Breast epithelium (tissue), 4 donors: ENCODE measurements at places on chromosomes 3 and 15. TPM values are rescaled to one million over a fixed set of nuclear protein-coding genes. Genes with fewer than 3 reads are reported as not detected.

- no peaks in the 10 kb centered on the region for H3K27me3 ChIP-seq
- no peaks in the 10 kb centered on the region for H3K4me1 ChIP-seq
- no peak for DNase-seq
Measured at GRCh38 chr3:98691897-98692296, 71.2 kb upstream of the ST3GAL6 start.

DNA sequence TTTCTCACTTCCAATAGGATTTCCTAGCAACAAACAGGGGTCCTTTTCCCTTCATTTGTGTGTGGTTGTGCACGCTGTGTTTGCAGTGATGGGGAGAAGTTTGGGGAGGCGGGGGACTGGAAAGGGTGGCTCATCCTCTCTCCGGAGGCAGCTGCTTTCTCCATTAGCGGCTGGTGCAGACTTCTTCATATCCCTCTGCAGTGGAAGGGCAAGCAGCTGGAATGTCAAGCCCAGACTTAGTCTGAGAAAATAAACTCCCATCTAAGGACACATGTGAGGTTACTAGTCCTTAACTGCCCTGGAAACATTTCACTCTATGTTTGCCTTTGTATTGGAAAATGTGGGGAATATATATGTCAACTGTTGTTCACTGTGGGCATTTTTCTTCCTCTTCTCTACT is 467.0 kb upstream of the RASGRP1 start:
- H3K36me3 ChIP-seq, result no peaks in the 10 kb centered on the region
- no peak for DNase-seq
- H3K27ac ChIP-seq, result no peak overlapping the region
- H3K4me3 ChIP-seq, result no peak overlapping the region

GRCh38 chr15:29668120-29668602 is 154.1 kb downstream of the TJP1 start:
- H3K27ac ChIP-seq, result no peak overlapping the region
- no peaks in the 10 kb centered on the region for H3K27me3 ChIP-seq
- H3K4me1 ChIP-seq, result no peaks in the 10 kb centered on the region

DNA sequence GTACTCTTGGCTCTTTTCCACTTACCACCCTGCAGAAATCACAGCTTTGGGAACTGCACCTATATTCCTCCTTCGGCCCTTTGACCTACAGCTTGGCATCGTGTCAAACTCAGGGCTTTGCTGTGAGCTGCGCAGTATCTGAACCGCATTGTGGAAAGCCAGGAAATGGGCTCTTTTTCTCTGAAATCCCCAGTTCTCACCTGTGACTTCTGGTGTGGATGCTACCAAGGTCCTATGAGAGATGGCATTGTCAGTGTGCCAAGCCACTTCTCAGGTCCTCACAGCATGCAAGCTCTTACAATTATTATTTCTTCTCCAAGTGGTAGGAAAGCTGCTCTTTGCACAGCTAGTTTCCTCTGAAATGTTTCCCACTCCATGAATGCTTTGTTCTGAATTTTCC is 450.6 kb upstream of the TBL1XR1 start:
- no peaks in the 10 kb centered on the region for H3K4me1 ChIP-seq
- no peak overlapping the region for H3K4me3 ChIP-seq
- no peaks in the 10 kb centered on the region for H3K36me3 ChIP-seq

KIF23 gene
- total RNA-seq, result 1.6 TPM

- no peaks in the 10 kb centered on the region for H3K36me3 ChIP-seq
- H3K27me3 ChIP-seq, result no peaks in the 10 kb centered on the region
- no peak overlapping the region for H3K4me3 ChIP-seq
- no peaks in the 10 kb centered on the region for H3K4me1 ChIP-seq
Measured at GRCh38 chr3:5445676-5446201, 258.2 kb downstream of the EDEM1 start.

DNA sequence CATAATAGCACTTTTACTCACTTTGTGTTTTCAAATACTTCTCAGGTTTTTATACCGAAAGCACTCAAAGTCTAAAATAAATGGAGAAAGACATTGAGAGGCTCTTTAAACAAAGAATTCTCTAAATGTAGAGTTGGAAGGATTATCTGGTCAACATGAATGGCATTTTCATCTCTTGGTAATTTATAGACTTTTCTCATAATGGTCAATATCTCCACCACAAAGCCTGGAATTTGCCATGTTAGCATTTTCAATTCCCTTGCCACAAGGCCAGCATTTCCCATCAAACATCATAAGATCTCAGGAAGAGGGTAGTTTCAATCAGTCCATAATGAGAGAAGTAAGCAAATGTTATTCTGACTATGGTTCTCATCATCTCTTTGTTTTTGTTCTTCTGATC is 293.0 kb downstream of the CADM2 start:
- no peaks in the 10 kb centered on the region for H3K36me3 ChIP-seq
- no peaks in the 10 kb centered on the region for H3K4me1 ChIP-seq
- no peak overlapping the region for H3K4me3 ChIP-seq
- H3K27me3 ChIP-seq, result no peaks in the 10 kb centered on the region
- no peak for DNase-seq

MED12L gene
- 1.6 TPM for total RNA-seq

GRCh38 chr3:67489816-67490215 is 164.6 kb downstream of the SUCLG2 start:
- H3K27me3 ChIP-seq, result no peaks in the 10 kb centered on the region
- H3K4me3 ChIP-seq, result no peak overlapping the region
- no peak overlapping the region for H3K27ac ChIP-seq
- H3K4me1 ChIP-seq, result no peaks in the 10 kb centered on the region
- DNase-seq, result no peak

TMEM108 gene
- total RNA-seq, result 0.44 TPM

DNA sequence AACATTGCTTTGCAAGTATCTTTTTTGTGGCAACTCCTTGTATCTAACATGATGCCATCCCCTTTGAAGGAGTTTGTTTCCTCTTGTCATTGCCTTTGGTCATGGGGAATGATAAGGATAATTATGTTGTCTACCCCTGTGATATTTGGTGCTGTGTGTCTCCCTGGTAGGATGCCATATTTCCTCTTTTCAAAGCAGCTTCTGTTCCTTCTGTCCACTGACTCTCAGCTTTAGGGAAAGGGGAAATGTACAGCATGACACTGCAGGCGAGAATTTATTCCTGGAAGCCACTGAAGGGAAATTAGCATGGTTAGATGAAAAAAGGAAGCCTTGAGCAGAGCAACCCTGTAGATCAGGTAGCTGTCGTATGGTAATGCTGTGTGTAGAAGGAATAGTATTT is 576.7 kb downstream of the CADM2 start:
- no peak for DNase-seq
- no peaks in the 10 kb centered on the region for H3K27me3 ChIP-seq
- no peaks in the 10 kb centered on the region for H3K4me1 ChIP-seq

- H3K4me3 ChIP-seq, result no peak overlapping the region
- H3K27me3 ChIP-seq, result no peaks in the 10 kb centered on the region
- no peaks in the 10 kb centered on the region for H3K36me3 ChIP-seq
- no peak overlapping the region for H3K27ac ChIP-seq
Measured at GRCh38 chr3:30524357-30525040, 81.9 kb upstream of the TGFBR2 start.

GRCh38 chr3:74410276-74410941 is 204.1 kb downstream of the CNTN3 start:
- H3K27ac ChIP-seq, result no peak overlapping the region
- no peak for DNase-seq
- H3K4me3 ChIP-seq, result no peak overlapping the region
- H3K27me3 ChIP-seq, result no peaks in the 10 kb centered on the region
- no peaks in the 10 kb centered on the region for H3K4me1 ChIP-seq

DNA sequence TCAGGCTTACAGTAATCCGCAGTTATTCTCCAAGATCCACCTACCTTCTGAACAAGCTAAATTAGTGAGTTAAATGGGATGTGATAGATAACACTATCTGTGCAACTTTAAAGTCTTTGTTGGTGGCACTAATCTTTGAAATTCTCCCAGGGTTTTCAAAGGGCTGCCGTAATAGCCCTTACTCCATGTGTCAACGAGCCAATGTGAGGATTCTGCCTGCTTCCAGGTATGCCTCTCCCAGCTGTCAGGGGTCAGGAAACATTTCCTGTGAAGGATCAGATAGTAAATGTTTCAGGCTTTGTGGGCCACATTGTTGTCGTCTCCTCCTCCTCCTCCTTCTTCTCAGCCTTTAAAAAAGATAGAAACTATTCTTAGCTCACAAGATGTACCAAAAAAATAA is 20.2 kb upstream of the SCN5A start:
- H3K27ac ChIP-seq, result no peak overlapping the region
- no peaks in the 10 kb centered on the region for H3K27me3 ChIP-seq
- no peak overlapping the region for H3K4me3 ChIP-seq
- DNase-seq, result no peak
- no peaks in the 10 kb centered on the region for H3K4me1 ChIP-seq
- H3K36me3 ChIP-seq, result no peaks in the 10 kb centered on the region

GRCh38 chr3:150520408-150520807 is 25.9 kb downstream of the SERP1 start:
- H3K4me3 ChIP-seq, result no peak overlapping the region
- H3K4me1 ChIP-seq, result no peaks in the 10 kb centered on the region
- no peaks in the 10 kb centered on the region for H3K36me3 ChIP-seq
- no peaks in the 10 kb centered on the region for H3K27me3 ChIP-seq
- DNase-seq, result no peak
- no peak overlapping the region for H3K27ac ChIP-seq

RASL12 gene
- total RNA-seq, result 12.6 TPM

VGLL4 gene
- 68.5 TPM for total RNA-seq

DNA sequence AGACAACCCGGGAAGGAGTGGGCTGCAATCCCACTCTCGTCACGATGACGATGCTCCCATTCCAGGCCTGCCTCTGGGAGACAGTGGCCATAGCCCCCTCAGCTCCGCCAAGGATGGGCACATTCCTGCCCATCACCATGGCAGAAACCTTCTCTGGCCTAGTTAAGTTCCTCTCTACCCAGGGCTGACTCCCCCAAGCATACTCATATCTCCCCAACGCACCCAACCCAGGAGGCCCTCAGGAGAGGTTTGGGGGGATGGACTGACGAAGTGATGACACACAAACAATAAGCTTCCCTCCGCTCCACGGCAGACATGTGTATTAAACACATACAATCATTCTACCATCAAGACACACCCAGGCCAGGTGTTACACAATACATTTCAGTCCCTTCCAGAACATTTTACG is 60.1 kb downstream of the VGLL4 start:
- no peak for DNase-seq
- peaks cover 29% of the 10 kb centered on the region for H3K4me1 ChIP-seq
- no peaks in the 10 kb centered on the region for H3K27me3 ChIP-seq
- H3K27ac ChIP-seq, result peak overlapping the region; percentile 82
- no peaks in the 10 kb centered on the region for H3K36me3 ChIP-seq

- no peak overlapping the region for H3K4me3 ChIP-seq
- no peak overlapping the region for H3K27ac ChIP-seq
- DNase-seq, result no peak
- no peaks in the 10 kb centered on the region for H3K36me3 ChIP-seq
Measured at GRCh38 chr15:25905140-25905539, 42.0 kb upstream of the ATP10A start.

RLBP1 gene
- not detected for total RNA-seq

SHC4 gene
- total RNA-seq, result 4.0 TPM

DNA sequence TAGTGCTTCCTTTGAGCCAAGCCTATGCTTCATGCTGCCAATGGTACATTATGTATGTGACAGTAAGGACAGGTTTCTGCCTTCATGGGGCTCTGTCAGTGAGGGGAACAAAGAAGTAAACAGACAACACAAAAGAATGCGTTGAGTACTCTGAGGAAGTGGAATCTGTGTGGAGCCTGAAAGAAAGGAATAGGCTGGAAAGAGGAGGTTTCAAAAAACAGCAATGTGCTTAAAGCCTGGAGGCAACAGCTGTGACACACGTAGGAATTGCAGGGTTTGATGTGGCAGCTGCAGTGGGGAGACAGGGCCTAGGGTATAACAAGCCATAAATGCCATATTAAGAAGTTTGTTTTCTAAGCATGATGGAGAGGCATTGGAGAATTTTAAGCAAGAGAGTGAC is 316.7 kb downstream of the CLSTN2 start:
- H3K36me3 ChIP-seq, result no peaks in the 10 kb centered on the region
- no peaks in the 10 kb centered on the region for H3K27me3 ChIP-seq
- no peak overlapping the region for H3K4me3 ChIP-seq
- no peaks in the 10 kb centered on the region for H3K4me1 ChIP-seq
